ENCODE measurements at places on chromosomes 11 and 22. TPM values are rescaled to one million over a fixed set of nuclear protein-coding genes. Genes with fewer than 3 reads are reported as not detected.

Gene PARVG
- total RNA-seq: 7.2 TPM

Gene P2RX6
- total RNA-seq: 5.4 TPM

Gene DSCAML1
- 0.67 TPM for total RNA-seq

Gene ELFN2
- not detected for total RNA-seq

Gene RAG2
- total RNA-seq: not detected

Gene DYNC2H1
- 7.8 TPM for total RNA-seq

Gene LGR4
- 40.6 TPM for total RNA-seq

Gene C11orf86
- total RNA-seq: not detected

Gene C1QTNF5
- 41.4 TPM for total RNA-seq

- no peak for DNase-seq
Measured at GRCh38 chr22:34057726-34058125, 137.4 kb upstream of the LARGE1 start.

DNA sequence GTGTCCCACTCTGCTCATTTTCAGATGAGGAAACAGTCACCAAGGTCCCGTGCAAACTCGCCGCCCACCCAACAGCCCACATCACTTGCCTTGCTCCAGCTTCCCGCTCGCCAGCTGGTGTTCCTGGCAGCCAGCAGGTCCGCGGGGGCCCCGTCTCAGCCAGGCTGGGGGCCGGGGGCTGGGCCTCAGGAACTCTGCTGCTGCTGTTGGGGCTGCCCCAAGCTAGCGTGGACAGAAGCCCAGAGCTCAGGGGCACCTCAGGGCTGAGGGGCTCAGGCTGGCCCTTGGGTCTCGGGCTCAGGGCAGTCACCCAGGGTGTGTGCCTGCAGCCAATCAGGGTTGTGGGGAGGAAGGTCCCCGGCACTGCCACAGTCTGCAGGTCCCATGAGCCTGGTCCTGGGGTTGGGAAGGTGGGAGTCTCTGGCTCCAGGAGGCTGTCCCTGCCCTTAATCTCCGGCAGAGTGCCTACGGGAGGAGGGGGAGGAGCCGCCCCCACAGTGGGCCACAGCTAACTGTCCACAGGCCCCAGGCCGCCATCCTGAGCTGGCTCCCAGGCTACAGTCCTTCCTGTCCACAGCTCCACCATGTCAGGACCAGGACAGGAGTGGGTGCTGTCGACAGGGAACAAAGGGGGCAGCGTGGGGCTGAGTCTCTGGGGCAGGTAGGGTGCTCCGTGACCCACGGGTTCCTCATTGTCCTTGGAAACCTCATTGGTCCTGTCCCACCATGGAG lies 65.2 kb downstream of the ARFGAP3 start:
- DNase-seq: peak; percentile 71

DNA sequence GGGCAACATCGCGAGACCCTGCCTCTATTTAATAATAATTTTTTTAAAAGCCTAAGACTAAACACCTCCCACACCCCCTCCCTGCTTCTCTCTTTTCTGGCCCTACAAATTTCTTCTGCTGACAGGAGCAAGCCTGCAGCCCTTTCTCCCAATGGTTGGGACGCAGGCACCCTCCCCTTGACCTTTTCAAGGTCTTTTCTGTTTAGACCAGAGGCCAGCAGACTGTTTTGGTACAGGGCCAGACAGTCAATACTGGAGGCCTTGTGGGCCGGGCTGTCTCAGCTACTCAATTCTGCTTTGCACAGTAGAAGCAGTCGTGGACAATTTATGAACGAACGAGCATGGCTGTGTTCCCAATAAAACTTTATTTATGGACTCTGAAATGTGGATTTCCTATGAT lies 92.3 kb downstream of the SCN3B start:
- DNase-seq: no peak

GRCh38 chr22:40305625-40306024 lies 40.7 kb upstream of the ADSL start:
- DNase-seq: no peak

- peak; percentile 23 for DNase-seq
Measured at GRCh38 chr11:35862666-35863065, 81.2 kb upstream of the LDLRAD3 start.

DNA sequence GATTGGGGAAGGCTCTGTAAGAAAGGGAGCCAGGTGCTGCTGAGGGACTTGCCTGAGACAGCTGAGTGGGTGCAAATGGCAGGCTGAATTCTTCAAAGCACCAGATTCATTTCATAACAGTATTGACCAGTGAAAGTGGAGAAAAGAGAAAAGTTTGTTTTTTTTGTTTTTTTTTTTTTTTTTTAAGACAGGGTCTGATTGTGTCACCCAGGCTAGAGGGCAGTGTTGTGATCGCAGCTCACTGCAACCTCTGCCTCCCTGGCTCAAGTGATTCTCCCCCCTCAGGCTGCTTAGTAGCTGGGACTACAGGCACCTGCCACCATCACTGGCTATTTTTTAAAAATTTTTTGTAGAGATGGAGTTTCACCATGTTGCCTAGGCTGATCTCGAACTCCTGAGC lies 494.0 kb downstream of the MIAT start:
- DNase-seq: no peak

DNA sequence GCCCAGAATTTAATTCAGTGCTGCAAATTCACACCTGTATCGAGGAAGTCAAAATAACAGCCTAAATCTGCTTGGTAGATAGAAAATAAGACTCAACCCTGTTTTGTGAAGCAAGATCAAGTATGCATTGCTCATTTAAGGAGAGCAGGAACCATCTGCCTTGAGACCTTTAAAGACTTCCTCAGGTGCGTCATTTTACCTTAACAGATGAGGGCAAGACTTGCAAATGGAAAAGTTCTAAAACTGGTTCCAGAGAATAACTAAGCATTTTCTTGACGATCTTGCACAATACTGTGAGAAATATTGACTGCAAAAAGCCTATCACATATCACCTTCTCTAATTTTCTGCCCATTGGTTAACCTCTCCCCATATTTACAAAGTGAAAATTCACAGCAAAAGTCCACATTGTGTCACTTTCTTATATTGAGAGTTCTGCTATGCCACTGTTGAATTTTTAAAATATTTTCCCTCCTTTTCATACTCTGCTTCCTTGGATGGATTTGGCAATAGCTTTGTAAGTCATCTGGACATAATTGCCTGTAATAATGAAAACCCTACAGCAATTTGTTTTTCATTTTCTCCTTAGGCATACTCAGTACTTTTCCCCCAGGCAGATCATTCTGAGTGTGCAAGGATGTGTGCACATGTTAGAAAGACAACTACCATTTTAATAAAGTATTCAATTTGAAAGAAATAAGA lies 234.2 kb downstream of the AASDHPPT start:
- no peak for DNase-seq

GRCh38 chr11:101082813-101083212 lies 46.8 kb downstream of the PGR start:
- no peak for DNase-seq

GRCh38 chr11:34208266-34209135 lies 103.1 kb downstream of the NAT10 start:
- no peak for DNase-seq

DNA sequence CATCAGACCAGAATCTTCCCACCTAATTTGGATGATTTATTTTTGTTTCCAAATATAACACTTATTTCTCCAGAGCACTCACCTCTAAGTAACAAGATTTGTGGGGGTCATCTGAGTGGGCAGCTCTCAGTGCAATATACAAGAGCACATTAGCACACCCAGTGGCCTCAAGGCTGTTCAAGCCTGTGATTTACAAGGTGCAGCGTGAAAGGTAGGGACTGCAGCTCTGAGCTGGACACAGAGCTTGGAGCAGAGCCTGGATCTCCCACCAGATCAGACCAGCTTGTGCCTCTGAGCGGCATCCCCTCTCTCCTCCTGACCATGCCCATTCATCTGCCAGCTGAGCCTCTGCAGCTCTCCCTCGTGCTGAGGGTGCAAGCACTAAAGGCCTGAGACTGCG lies 323.3 kb upstream of the ZC3H12C start:
- DNase-seq: no peak

- no peak for DNase-seq
Measured at GRCh38 chr11:95078526-95078925, 11.1 kb upstream of the ENDOD1 start.

- DNase-seq: no peak
Measured at GRCh38 chr22:44461614-44462013, 36.4 kb downstream of the RTL6 start.

GRCh38 chr11:36407356-36407755 lies 102.7 kb downstream of the TRAF6 start:
- no peak for DNase-seq

DNA sequence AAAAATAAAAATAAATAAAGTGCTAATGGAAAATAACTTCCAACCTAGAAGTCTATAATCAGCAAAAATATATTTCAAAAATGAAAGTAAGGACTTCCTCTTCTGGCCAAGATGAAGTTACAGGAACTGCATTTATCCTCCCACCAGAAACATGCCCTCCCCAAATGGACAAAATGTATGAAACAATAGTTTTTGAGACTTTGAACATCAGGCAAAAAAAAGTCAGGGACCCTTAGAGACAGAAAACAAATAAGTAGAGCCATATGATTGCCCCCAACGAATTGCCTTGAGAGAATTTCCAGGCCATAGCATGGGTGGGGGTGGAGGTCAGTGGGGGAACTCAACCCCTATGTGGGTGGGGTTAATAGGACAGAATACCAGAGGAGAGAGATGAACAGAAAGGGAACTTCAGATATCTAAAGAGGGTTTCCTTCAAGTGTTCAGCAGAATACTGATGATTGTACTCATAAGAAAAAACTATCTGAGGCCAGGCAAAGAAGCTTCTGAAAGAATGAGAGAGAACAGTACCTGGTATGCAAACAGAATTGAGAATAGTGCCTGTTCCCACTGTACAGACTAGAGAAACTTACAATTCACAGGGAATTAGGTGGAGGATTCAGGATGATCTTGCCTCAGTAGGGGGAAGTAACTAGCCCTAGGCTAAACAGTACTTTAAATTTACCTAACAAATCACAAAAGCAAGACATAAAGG lies 26.6 kb upstream of the IL10RA start:
- peak; percentile 16 for DNase-seq

DNA sequence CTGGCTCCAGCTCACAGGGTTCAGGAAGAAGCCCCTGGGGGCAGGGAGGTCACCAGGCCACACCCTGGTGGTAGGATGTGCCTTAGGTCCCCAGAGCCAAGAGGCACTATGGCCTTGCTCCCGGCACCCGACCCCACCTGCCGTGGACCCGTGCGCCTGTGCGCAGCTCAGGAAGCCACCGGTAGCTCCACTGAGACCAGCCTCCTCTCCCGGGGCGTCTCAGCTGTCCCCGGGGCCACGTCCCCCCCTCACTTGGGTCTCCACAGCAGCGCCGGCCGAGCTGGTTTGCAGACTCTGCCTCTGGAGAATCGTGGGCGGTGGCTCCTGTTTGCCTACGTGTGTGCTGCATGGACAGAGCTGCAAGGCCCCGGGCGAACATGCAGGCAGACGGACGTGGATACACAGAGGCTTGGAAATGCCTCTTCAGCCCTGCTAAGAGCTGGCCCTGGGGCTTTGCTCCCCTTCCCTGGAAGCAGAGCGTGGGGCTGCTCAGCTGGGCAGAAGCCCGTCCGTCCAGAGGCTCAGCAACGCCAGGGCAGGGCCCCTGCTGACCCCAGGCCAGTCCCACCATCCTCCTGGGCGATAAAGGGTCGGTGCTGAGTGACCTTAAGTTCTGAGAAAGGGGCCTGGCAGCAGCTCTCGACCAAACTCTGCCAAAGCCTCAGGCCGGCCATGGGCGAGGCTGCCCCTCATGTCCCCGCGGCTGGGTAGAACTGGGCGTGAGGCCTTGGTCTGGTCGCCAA lies 15.3 kb upstream of the MUC5B start:
- no peak for DNase-seq

DNA sequence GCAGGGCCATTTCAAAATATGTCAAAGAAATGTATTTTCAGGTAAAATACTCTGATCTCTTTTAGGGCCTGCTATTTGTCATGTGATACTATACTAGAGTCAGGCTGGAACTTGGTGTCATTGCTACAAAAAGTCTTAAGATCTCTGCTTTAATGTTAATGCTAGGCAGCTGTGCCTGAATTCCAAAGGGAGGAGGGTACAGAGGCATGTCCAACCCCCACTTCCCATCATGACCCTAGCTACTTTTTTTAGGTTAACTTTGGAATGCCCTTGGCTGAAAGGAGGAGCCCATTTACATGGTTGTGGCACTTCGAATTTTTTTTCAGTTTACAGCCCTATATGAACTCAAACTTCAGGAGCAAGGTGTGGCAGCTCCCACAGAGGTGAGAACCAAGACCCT lies 58.1 kb downstream of the OSBP2 start:
- no peak for DNase-seq

- peak; percentile 69 for DNase-seq
Measured at GRCh38 chr22:41237707-41238569, 2.8 kb downstream of the CHADL start.

Measured in right atrium auricular region (tissue), 2 donors.